ENCODE measurements at places on chromosomes 7 and 10. TPM values are rescaled to one million over a fixed set of nuclear protein-coding genes. Genes with fewer than 3 reads are reported as not detected.

The SYPL1 gene
- 27.2 TPM for polyA plus RNA-seq

GRCh38 chr10:80472234-80473095, 18.4 kb downstream of the TSPAN14 start:
- no peak for DNase-seq

- DNase-seq: no peak
Measured at GRCh38 chr7:87463982-87464381, 11.5 kb downstream of the ABCB4 start.

- DNase-seq: no peak
Measured at GRCh38 chr7:11570922-11571550, 261.0 kb downstream of the THSD7A start.

- no peak for DNase-seq
Measured at GRCh38 chr7:130473876-130474275, 18.0 kb upstream of the MEST start.

DNA sequence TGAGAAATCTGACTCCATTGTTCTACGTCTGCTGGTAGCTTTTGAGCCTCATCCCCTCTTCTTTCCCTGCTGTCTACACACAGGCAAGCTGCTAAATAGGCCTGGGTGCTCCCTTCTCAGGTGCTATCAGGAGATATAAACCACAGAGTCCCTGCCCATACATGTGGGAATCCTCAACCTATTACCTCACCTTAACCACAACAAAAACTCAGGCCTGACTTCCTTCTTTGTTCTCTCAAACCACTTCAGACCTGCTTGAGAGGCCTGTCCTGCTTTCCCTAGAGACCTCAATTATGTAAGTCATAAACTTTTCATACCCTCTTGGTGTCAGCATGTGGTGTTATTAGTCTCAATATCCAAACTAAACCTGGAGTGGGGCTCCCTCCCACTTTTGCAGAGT, 75.0 kb upstream of the MAGI2 start:
- DNase-seq: no peak

All from H1 (cell line).